ENCODE measurements at places on chromosomes 2 and 18.

- no peak for DNase-seq
Observed at GRCh38 chr18:41022484-41022883, 932.5 kb upstream of the PIK3C3 start.

- no peak for DNase-seq
Observed at GRCh38 chr18:47944972-47945852, 14.8 kb upstream of the SMAD2 start.

GRCh38 chr2:26175466-26176278 lies 2.8 kb downstream of the GAREM2 start:
- no peak for DNase-seq

DNA sequence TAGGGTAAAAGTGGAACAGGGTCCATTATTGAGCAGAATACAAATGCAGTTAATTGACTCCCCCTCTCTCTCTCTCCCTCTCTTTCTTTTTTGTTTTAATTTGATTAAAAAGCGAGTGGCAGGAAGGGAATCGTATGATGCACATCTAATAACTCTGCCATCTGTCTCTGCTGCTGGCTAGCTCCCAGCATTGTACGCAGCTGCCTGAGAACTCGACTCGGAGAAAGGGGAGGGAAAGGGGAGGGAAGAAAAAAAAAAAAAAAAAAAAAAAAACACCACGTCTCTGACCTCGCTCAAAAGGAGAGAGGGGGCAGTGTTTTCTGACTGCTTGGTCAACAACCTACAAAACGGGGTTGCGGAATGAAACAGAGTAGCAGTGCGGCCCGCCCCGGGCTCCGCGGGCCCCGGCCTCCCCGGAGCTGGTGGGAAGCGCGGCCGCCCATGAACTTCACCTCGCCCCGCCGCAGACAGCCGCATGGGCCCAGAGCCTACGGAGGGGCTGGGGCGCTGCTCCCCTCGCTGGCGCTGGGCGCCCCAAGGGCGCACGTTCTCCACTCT lies 265.7 kb downstream of the TCF4 start:
- DNase-seq: no peak

GRCh38 chr2:26483957-26484565 lies 6.1 kb upstream of the OTOF start:
- no peak for DNase-seq

DNA sequence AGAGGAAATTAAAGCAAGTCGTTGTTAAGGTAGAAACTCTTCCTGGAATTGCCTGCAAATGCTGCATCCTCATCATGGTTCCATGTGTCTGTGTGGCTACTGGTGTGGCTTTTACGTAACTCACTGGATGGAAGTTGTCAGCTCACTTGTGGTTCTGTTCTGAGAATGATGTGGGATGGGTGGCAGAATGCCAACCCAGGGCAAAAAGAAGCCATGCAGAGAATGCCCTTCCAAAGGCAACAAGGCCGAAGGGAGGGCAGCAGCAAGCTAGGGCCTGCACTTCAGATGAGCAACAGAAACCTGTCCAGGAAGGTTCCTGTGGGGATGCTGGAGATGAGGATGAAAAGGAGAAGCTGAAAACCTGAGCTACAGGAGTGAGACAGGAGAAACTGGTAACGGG lies 10.4 kb upstream of the NAPG start:
- no peak for DNase-seq

DNA sequence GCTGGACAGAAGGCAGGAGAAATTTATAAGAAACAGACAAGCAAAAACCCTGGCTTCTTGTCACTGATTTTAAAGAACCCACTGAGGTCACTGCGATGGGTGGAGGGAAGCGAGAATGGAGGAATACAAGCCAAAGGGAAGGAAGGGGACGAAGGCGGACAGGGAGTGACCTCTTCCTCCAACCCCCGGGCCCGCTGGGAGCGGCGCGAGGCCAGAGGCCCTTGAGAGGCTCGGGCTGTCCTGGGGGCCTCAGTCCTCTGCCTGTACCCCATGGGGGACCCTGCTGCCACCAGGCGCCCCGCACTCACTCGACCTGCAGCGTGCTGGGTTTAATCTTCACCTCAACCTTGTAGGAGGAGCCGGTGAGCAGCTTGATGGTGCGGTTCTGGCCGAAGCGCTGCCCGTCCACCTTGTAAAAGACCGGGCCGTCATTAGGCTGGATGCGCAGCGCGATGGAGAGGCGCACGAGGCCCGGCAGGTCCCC lies 793 bp downstream of the CNRIP1 start:
- no peak for DNase-seq

GRCh38 chr2:205908212-205909183 lies 177.5 kb downstream of the INO80D start:
- DNase-seq: no peak

DNA sequence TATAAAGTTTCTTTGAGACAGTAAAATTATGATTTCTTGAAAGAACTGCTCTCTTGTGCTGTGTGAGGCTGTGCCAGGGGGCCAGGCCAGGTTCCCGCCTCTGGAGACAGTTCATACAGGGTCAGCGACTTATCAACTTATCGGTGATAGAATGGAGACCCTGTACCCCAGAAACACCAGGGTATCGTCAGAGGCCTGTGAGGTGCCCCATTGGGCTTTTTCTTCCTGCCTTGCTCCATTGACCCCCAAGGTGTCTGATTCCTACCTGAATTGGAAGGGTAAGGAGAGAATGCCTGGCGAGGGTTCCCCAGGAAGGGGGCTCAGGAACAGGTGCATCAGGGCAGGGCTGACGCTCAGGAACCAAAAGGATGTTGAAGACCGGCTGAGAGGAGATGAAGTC lies 4.3 kb downstream of the DLX1 start:
- DNase-seq: no peak

- no peak for DNase-seq
Observed at GRCh38 chr2:7813541-7814292, 868.1 kb upstream of the ID2 start.

DNA sequence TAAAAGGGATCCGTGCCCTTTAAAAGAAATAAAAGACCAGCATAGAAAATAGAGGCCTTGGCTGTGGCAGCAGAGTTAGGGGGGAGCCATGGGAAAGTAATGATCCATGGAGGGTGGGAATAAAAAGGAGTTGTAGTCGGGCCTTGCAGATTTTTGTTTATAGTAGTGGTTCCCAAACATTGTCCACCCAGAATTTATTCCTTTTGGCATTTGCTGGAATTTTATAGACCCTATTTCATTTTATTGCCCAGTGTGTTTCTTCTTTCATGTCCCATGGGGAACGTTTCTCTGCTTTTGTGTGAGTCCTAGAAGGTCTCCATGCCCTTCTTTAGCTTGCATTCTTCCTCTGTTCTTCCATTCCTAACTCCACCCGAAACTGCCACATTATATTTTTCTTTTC lies 222.2 kb downstream of the LTBP1 start:
- DNase-seq: no peak

DNA sequence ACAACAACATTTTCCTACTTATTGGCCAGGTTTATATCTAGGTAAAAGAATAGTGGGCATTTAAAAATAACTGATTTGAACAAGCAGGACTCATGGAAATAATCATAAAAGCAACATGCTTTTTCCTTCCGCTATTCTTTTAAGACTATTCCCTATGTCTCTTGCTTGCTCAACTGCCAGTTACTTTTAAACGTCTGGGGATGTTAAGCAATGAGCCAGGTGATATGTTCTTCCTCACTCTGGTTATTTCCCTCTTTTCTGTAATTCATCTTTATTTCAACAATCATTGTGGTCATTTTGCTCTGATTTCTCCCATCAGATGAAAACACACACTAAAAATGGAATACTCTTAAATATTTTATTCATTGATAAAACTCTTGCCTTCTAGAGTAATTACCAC lies 33.4 kb upstream of the SLC8A1 start:
- no peak for DNase-seq

DNA sequence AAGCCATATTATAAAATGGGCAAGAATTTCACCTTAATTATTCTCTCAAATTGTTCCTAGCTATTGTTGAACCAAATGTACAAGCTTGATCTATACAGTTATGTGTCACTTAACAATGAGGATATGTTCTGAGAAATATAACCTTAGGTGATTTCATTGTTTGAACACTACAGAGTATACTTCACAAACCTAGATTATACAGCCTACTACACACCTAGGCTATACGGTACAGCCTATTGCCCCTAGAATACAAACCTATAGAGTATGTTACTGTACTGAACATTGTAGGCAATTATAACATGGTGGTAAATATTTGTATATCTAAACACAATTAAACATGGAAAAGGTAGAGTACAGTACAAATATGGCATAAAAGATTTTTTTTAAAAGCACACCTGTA lies 42.9 kb upstream of the MMADHC start:
- no peak for DNase-seq

DNA sequence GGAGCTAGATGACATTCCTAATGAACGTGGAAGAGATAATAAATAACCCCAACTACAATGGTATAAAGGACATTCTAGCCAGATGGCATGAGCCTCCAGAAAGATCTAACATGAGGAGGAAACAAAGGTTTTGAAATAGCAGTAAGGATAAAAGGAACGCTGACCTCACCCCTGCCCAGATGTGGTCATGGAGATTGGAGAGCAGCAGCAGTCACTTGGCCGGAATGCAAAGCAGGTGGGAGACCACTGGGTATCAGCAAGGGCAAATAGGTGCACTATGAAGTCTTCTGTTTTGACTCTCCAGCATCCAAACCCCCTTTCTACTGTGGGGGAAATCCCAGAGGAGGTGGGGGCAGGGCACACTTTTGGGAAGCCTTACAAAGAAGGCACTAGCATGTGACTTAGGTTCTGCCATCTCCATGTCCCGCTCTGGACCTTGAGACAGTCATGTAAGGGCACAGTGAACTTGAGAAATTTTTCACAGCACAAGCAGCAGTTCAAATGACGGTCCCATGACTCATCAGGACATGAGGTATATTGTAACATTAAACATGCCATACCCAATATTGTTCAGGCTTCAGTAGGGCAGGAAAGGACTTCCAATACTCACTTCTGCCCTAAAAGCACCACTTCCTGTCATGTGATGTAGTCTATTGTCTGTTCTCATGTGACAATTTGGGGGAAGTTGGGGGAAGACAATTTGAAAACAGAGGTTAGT lies 55.2 kb downstream of the METTL4 start:
- peak; percentile 54 for DNase-seq

- DNase-seq: no peak
Observed at GRCh38 chr18:13619505-13620205, 106.7 kb downstream of the FAM210A start.

GRCh38 chr2:190762566-190762965 lies 113.7 kb downstream of the NAB1 start:
- DNase-seq: no peak

DNA sequence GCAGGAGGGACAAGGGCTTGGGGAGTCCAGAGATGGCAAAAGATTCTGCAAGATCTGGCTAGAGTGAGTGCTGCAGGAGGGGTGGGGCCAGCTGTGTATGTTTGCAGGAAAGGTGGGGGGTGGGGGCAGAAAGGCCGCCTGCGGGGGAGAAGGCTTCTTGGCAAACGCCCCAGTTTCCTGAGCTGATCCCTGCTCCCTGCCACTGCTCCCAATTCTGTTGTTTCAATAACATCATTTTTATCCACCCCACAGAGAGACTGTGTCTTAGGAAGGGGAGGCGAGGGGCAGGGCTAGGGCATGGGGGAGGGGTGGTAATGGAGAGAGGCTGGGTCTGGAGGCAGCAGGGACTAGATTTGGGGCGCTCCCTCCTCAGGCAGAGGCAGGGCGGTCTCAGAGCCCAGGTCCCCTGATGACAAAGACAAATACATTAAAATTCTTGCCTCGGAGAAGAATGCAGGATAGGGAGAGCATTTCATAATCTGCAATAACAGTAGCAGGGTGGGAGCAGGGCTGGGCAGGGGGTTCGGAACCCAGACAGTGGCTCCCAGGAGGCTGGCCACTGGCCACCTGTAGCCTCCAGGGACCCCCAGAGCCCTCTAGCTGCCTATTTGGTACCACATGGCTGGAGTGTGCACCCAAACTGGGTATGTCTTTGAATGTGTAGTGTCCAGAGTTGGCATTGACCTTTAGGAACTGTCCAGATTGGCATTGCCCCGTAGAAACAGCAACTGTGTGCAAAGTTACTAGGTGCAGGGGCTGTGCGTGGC lies 2.1 kb upstream of the WNT6 start:
- DNase-seq: no peak

DNA sequence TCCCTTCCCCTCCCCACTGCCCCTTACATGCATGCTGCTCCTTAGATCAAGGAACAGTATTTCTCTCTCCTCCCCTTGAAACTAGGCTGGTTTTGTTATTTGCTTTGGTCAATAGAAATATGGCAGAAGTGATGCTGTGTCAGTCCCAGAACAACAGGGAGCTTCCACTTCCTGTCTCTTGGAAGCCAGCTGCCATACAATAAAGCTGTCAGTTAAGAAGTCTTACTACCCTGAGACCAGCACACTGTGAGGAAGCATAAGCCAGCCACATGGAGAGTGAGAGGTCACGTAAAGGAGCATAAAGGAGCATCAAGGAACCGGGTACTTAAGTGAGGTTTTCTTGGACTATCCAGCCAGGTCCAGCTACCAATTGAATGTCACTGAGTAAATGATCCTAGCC lies 126.6 kb downstream of the NOL4 start:
- no peak for DNase-seq

DNA sequence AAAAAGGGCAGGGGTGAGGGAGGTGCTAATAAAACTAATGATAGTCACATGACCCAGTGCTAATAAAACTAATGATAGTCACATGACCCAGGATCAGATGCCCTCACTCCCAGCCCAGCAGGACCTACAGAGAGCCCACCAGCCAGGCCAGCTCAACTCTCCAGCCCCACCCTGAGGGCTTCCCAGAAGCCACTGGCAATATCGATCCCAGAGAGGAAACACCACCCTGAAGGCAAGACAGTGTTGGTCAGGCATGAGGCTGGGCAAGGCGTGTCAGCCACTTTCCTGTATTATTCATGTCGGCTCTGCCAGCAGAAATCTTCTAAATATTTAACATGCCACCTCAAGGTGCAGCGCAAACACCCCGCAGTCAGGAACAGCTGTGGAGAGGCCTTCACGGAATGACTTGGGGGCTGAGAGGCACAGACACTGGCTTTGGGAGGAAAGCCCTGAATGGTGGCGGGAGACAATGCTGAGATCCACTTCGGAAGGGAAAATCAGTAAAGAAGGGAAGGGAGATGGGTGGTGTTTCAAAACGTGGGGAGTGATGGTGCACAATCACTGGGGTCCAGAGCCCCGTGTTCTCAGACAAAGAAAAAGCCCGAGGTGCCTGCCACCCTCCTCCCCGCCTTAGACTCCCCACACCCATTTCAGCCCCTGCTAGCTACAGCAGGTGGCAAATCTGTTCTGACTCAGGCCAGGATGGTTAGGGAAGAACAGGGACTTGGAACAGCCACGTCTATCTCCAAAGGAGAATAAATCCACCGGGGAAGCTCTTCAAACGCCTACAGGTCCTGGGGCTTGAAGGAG lies 1.4 kb downstream of the REEP1 start:
- DNase-seq: no peak

GRCh38 chr2:75569546-75569945 lies 8.8 kb upstream of the EVA1A start:
- DNase-seq: no peak

DNA sequence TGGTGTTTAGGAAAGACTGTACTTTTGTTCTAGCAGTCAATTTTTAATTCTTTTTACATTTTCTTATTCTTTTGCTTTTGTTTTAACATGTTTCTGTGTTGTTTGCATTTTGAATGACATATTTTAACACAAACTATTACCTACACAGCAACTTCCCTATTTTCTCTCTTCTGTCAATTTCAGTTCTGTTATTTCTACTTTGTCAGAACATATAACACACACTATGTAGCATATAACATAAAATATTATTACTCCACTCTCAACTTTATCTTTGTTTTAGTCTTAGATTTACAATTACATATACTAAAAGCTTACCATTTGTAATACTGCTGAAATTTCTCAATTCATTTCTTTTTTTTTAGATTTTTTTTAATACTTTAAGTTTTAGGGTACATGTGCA lies 372.7 kb upstream of the VWC2L start:
- no peak for DNase-seq

- DNase-seq: no peak
Observed at GRCh38 chr18:13126966-13127598, 91.5 kb upstream of the LDLRAD4 start.
